ENCODE measurements at places on chromosomes 16 and 17.

DNA sequence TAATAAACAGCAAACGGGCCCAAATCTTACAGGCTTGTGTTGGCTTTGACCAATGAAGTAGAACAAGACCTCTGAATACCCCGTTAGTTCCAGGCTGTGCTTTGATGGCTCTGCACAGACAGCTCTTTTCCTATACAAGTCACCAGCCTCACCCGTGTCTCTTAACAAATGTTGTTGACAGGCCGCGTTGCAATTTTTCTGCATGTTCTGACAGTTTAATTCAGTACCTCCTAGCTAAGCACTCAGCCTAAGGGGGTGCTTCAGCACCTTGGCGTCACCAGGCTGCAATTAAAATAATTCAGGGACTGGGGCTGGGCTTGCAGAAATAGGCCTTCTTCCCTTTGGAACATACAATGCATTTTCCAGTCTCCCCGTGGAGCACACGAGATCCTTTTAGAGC lies 500.1 kb downstream of the MAF start:
- no peak for DNase-seq

- DNase-seq, result no peak
These were observed 26.9 kb upstream of the ZNF750 start for GRCh38 chr17:82866590-82867191.

- no peak for DNase-seq
These were observed 8.6 kb upstream of the LHX1 start for GRCh38 chr17:36928471-36929345.

- no peak for DNase-seq
These were observed 46.1 kb upstream of the BPTF start for GRCh38 chr17:67779098-67779672.

GRCh38 chr16:59783191-59783590 lies 1049.1 kb upstream of the GOT2 start:
- DNase-seq, result no peak

GRCh38 chr16:22946433-22946832 lies 132.5 kb downstream of the HS3ST2 start:
- DNase-seq, result no peak

Measured in RWPE2 (cell line).